ENCODE measurements at places on chromosomes 7 and 10.

DNA sequence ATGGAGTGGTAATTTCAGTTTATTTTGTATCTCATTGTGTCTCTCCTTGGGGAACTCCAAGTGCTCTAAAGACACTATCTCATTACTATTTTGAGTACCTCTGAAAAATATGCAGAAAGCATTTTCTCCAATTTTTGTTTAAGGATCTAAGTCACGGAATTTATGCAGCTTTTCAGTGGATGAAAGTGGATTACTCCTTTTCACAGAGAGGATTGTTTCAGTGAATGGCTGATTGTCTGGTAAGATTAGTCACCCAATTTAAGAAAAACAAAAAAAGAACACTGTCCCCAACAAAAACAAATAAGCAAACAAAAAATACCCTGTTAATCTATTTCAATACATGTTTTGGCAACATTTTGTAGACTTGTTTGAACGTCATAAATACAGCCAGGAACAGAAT lies 338.3 kb upstream of the TEX47 start:
- no peak for DNase-seq

DNA sequence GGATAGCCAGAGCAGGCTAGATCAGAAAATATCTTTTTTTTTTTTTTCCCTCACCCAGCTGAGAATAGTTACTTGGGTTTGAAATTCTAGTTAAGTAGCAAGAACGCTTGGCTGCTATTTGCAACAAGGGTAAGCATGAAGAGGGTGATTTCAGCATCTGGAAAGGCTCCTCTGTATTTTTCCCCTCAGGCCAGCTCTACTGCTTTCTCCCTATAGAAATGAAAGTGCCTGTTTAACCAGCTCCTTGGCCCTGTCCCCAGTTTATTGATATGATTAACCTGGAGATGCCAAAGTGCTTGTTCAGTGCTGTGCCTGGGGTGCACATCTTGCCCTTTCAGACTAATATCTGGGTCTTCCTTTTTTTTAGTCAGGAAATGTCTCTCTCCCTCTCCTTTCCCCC lies 37.1 kb downstream of the AP3M1 start:
- no peak for DNase-seq

DNA sequence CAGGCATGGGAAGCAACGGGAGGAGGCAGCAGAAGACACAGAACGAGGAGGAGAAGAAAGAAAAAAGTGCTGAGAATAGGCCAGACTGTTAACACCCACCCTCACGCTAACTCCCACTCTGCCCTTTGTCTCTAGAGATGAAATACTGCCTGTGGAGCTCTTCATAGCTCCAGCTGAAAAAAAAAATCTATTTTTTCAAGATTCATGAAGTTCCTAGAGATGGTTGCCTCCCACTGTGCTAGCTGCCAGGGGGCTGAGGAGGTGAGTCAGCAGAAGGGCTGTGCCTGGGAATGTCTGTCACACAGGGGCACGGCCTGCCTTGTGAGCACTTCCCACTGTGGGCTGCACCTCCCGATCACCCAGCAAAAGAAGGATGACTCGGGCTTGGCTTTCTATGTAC lies 144.5 kb downstream of the RNF216 start:
- no peak for DNase-seq

DNA sequence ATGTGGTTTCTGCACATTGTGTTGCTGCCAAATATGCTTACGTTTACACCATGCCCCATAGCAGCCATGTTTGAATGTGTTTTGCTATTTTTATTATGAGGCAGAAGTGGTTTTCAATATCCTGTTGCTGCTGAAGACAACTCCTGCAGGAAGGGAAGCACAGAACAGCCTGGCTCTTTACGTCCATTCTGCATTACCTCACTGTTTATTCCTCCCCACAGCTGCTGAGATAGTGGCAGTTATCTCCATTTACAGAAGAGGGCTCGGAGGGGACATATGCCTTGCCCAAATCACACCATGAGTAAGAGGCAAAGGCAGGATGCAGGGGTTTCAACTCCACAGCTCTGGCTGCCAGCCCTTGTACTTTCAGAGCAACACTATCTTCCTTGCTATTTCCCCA lies 35.3 kb downstream of the PLPP4 start:
- no peak for DNase-seq

- DNase-seq, result peak; percentile 15
Observed at GRCh38 chr7:143263266-143264195, at the start of gene GSTK1. Gene GSTK1, plus strand, starts transcription at chr7:143263441. Its CDS starts 73 bp downstream, at chr7:143263514.

- no peak for DNase-seq
Observed at GRCh38 chr10:130729876-130730275, 581.6 kb downstream of the TCERG1L start.

- no peak for DNase-seq
Observed at GRCh38 chr7:137839903-137840779, 6.6 kb downstream of the DGKI start.

DNA sequence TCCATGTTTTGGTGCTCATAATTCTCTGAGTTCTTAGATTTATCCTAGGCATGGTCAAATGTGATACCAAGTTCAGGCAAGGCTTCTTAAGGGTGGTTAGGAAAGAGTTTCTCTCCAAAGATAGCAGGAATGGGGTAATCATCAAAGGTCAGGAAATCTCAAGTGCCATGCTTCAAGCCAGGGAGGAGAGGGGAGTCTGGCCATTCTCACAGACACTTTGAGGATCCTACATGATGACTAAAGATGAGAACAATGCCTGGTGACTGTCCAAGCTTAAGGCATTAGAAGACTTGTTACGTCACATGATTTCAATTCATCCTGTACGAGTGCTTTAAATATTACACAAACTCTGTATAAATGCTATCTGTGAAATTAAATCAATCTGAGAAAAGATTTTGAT lies 59.4 kb downstream of the POM121L12 start:
- DNase-seq, result no peak

- DNase-seq, result no peak
Observed at GRCh38 chr10:31340343-31340742, 21.3 kb downstream of the ZEB1 start.

DNA sequence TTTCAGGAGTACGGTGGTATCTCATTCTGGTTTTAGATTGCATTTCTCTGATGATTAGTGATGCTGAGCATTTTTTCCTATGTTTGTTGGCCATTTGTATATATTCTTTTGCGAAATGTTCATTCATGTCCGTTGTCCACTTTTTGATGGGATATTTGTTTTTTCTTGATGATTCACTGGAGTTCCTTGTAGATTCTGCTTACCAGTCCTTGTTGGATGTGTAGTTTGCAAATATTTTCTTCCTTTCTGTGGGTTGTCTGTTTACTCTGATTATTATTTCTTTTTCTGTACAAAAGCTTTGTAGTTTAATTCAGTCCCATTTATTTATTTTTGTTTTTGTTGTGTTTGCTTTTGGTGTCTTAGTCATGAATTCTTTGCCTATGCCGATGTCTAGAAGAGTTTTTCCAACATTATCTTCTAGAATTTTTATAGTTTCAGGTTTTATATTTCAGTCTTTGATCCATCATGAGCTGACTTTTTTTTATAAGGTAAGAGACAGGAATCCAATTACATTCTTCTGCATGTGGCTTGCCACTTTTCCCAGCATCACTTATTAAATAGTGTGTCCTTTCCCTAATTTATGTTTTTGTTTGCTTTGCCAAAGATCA lies 320.5 kb downstream of the MAGI2 start:
- DNase-seq, result no peak

GRCh38 chr7:151515276-151515565 lies 4.5 kb downstream of the RHEB start:
- DNase-seq, result no peak

- DNase-seq, result no peak
Observed at GRCh38 chr7:148954766-148955165, 70.7 kb upstream of the EZH2 start.

- no peak for DNase-seq
Observed at GRCh38 chr7:81165070-81165469, 246.2 kb upstream of the SEMA3C start.

DNA sequence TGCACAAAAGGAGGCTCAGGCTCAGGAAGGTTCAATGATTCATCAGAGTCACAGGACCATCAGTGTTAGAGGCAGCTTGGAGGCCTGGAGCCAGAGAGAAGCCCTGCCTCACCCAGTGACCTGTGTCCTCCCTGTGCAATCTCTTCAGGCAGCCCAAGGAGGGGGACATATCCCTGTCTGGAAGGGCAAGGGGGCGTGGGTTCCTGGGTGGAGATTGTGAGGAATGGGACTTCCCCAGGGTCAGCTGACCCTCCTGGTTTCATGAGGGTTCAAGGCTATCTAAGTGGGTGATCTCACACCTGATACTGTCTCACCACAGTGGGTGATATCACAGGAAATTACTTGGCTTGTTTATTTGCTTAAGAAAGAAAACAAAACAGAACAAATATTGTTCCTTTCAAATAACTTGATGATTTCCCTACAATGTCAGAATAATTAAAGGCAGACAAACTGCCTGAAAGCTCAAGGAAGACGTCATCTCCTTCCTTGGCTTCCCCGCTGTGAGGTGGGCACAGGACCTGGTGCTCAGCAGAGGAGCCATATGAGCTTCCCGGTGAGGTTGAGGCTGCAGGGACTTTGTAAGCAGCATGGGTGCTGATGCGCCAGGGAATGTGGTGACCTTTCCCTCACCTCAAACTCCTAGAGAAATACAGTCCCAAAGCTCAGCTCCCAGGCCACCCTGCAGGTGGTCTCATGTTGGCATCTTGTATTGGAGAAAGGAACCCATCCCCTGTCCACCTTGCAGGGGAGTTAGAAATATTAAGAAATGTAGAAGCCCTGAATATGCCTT lies 763.2 kb downstream of the GRID1 start:
- DNase-seq, result no peak

GRCh38 chr10:77359287-77359691 lies 278.3 kb downstream of the KCNMA1 start:
- DNase-seq, result peak; percentile 83

- DNase-seq, result no peak
Observed at GRCh38 chr7:475951-476441, 43.6 kb downstream of the PDGFA start.

GRCh38 chr10:90125456-90126255 lies 424.3 kb downstream of the KIF20B start:
- peak; percentile 50 for DNase-seq

DNA sequence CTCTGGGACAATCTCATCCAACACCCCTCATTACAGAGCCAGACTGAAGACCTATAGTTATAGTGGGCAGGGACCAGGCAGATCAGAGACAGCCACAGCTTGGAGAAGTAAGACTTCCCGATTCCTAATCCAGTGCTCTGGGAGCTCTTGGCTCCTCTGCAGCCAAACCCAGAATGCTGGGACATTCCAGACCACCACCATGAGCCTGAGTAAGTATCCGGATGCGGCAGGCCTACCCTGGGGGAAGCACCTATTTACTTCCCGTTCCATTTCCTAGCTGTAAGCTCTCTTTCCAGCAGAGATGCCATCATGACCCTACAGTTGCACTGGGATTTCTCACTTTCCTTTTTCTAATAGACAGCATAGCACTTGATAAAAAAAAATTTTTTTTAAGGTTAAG lies 16.4 kb downstream of the HIP1 start:
- DNase-seq, result no peak

DNA sequence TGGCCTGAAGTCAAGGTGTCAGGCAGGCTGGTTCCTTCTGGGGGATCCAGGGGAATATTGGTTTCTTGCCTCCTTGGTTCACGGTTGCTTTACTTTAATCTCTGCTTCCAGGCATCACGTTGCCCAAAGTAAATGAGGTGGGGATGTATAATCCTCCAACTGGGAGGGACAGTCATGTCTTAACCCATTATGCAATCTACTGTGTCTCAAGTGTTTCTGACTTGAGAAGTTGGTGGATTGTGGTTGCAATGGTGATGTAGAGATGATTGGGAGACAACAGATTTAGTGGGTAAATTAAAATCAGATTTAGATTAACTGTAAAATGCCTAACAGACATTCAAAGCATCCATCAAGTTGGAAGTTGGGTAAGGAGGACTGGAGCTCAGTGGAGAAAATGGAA lies 32.7 kb downstream of the TBXAS1 start:
- no peak for DNase-seq

GRCh38 chr10:122699796-122700455 lies at the start of gene C10orf120:
Gene C10orf120, minus strand, starts transcription at chr10:122699846. Its CDS starts 56 bp downstream, at chr10:122699790.
- no peak for DNase-seq

- peak; percentile 5 for DNase-seq
Observed at GRCh38 chr7:99380032-99380822, 5.7 kb downstream of the ARPC1B start.

- no peak for DNase-seq
Observed at GRCh38 chr10:125995726-125996304, 99.5 kb downstream of the FANK1 start.

DNA sequence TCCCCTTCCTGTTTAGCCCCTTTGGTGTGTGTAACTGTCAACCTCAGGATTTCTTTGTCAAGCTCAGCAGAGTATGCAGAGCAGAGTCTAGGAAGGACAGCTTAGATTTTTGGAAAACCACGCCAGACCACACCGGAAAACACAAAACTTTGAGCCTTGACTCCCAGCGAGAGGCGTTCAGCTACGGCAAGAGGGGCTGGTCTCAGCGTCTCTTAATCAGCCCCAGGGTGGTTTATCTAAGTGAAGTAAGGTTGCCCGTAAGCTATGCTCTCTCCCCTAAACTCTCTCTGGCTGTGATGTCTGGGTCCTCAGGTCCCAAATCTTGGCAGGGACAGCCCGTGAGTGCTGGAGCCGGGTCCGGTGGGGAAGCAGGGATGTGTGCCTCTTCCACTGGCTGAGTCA lies 230.9 kb downstream of the KLF6 start:
- no peak for DNase-seq

GRCh38 chr10:55353414-55353813 lies 552.4 kb upstream of the PCDH15 start:
- DNase-seq, result no peak

DNA sequence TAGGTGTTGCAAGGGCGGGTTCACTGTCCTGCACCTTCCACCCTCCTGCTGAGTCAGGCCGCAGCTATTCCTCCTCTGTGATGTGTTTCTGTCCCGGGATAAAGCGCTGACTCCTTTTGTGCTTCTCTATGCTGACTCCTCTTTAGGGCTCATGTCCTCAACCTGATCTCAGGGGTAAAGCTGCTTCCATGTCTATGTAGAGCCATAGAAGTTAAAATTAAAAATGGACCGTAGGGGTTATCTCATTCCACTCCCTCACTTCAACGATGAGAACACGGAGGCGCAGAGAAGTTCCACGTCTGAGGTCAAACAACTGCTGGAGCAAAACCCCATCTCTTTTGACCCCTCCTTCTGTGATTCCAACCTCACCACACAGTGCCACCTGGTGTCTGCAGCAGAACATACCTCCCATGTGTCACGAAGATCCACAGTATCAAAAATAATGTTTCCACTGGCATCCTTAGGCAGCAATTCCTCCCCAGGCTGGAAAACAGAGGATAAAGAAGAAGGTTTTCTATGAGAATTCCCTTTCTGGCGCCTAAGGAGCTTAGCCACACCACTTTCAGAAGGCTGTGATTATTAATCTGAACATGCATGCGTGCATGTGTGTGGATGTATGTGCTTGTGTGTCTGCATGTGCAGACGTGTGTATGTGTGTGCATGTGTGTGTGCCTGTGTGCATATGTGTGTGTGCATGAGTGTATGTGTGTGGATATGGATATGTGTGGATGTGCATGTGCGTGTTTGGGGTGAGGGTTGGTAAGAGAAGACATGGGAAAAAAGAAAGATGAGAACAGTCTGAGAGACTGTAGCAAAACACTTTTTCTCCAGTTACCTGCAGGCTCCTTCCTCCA lies 81.2 kb upstream of the UCN3 start:
- no peak for DNase-seq

All from NCI-H1694 treated with DMSO at 0.1 percent for 48 hours (cell line).